ENCODE measurements at places on chromosomes 7 and 10. TPM values are rescaled to one million over a fixed set of nuclear protein-coding genes. Genes with fewer than 3 reads are reported as not detected.

- peak; percentile 62 for DNase-seq
Observed at GRCh38 chr10:29304264-29304994, 15.6 kb downstream of the LYZL1 start.

GRCh38 chr7:41046221-41046761 is 656.6 kb downstream of the INHBA start:
- no peak for DNase-seq

DNA sequence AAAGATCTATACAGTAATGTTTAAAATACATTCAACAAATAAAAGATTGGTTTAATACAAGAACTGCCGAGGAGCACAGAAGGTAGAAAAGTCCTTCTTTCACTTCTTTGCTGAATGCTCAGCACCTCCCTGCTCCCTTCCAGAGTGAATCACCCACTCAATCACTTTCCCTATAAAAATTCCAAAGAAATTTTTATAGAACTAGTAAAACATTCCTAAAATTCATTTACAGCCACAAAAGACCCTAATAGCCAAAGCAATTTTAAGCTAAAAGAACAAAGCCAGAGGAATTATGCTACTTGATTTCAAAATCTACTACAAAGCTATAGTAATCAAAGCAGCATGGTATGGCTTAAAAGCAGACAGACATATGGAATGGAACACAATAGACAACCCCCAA is 320.9 kb downstream of the PCLO start:
- no peak for DNase-seq

Gene NUTM2A
- 0.59 TPM for total RNA-seq

DNA sequence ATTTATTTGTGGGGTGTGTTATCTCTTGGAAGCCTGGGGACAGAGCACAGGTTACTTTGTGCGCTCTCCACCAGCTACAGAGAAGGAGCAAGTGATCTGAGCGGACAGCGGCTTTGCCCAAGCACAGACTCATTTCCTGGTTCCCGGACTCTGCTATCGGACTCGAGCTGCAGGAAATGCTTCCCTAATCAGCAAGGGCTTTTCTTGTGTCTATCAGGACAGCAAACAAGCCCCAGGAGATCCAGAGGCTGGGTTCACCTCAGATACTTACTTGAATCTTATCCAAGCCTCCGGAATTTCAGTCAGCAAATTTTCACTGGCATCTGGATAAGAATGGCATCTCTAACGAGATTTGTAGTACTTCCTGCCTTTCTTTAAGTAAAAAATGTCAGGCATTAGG is 27.8 kb downstream of the MRC1 start:
- DNase-seq = no peak

Gene PI4K2A
- 20.0 TPM for total RNA-seq

DNA sequence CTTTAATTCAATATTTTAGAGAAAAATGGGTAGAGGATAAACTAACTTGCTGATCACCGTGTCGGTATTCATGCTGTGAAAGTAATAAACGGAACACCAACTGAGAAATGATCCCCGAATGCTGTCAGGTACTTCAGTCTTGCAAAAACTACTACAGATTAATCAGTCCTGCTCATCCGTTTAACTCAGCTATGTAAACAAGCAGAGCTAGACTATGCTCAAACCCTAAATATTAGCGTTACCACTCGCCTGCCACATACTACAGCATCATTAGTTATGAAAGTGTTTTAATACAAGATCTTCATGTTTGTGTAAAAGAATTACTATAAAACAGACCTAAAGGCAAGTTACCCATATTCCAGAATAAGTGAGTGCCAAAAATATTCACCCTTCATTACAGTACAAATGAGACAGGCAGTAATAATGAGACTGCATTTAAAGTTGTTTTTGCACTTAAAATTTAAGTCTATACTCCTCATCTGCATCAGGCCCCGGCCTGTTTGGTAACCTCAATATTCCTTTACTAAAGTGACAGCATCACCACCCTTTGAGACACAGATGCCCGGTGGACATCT is 952 bp downstream of the DNMBP start:
- DNase-seq = no peak

DNA sequence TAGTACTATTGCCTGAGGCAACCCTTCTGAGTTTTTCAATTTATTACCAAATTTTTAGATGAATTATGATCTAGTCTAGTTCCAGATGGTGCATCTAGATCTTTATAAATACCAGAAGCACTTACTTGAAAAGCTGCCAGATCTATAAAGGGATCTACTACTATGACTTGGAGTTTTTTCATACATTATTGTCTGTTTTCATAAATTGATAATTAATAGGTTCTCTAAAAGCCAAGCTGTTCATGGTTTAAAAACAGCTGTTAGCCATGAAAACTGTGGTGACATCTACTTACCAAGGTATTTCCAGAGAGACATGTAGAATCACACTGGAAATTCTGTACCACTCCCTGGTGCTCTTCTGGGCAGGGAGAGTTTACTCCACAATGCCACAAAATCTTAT is 786.5 kb upstream of the C7orf33 start:
- DNase-seq = no peak

Gene SPDYE9
- not detected for total RNA-seq

Gene PRKRIP1
- total RNA-seq = 23.0 TPM

DNA sequence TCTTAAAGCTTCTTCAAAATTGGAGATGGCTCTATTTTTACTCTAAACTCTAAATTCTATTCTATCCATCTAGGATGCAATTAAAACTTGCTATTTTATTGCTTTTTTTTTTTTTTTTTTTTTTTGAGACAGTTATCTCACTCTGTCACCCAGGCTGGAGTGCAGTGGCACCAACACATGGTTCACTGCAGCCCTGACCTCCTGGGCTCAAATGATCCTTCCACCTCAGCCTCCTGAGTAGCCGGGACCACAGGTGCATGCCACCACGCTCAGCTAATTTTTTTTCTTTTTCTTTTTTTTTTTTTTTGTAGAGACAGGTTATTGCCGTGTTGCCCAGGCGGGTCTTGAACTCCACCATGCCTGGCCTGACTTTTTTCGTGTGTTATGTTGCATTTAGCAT is 41.2 kb downstream of the DNAJC1 start:
- DNase-seq = no peak

Gene ANXA8
- 0.25 TPM for total RNA-seq

DNA sequence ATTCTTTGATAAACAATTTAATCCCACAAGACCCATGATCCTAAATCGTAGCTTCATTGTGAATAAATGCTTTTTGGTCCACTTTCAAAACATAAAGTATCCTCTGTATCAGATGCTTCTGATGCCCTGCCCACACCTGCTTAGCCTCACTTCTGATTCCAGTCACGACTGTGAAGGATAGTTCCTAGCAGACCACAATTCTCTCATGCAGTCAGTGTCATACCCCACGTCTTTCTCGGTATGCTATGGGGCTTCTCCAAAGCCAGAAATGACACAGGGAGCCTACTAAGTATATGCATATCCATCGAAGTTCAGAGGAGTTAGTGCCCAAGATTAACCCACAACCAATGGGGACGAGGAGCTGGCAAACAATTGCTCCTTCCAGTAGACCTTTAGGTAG is 27.6 kb upstream of the CTNNA3 start:
- DNase-seq = no peak

DNA sequence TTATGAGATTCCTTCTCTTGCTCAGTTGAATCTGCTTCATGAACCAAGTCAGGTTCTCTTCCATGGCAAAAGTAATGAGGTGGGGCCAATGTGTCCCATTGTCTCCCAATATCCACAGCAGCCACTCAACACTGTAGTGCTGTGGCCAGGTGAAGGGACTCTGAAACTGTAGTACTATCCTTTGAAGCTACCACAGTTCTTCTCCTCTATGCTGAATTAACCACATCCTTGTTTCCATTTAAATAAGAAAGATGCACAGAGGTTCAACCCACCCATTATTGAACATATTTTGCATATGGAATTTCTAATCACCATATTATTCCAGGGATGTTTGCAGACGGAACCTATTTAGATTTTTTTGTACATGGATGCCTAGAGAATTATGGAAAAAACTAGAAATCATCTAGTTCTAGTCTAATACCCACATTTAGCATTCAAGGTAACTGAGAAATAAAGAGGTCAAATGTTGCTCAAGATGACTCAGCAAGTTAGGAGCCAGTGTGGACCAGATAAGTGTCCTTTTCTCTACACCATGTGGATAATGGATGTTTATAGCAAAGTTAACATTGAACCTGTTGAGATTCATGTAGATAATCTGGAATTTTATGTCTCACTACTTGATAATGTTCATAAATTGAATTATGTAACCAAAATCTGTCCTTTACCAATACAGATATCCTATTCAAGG is 64.5 kb downstream of the LRRTM3 start:
- DNase-seq = no peak

Data from HCT116 (cell line).